ENCODE measurements at places on chromosomes 4 and X.

- peak; percentile 18 for DNase-seq
Measured at GRCh38 chrX:143633461-143634308, 2.2 kb downstream of the SLITRK4 start.

GRCh38 chr4:139785356-139785755 lies 119.7 kb downstream of the MGST2 start:
- no peak for DNase-seq

- DNase-seq = no peak
Measured at GRCh38 chr4:27020603-27021002, 160.0 kb downstream of the STIM2 start.

DNA sequence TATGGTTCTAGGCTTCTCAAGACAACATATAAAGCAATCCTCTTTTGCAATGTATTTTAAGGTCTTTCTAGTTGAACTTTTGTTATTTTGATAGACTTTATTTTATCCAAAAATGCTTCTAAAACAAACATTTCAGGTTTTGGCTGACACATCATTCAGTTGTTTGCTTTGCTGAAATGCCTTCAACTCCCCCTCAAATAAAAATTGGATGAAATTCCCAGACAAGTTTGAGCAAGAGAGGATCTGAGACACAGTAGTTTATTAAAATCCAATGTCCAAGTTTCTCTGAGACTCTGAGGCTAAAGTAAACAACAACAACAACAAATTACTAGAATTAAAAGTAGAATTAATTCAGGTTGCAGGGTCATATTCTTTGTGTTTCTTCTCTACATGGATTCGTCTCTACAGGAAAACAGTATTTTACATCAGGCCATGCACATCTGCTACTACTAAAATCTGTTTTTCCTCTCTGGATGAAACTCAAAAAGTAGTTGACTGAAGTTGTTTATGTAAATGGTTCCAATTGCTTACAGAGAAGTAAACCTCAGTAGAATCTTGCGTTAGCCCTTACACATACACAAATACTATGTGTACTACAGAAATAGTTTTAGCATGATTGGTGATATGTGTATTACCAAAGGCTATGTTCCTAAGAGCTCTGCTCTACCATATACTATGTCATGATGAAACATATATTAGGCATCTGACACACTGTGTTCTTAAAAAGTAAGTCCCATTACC lies 64.9 kb downstream of the PRSS12 start:
- DNase-seq = no peak

DNA sequence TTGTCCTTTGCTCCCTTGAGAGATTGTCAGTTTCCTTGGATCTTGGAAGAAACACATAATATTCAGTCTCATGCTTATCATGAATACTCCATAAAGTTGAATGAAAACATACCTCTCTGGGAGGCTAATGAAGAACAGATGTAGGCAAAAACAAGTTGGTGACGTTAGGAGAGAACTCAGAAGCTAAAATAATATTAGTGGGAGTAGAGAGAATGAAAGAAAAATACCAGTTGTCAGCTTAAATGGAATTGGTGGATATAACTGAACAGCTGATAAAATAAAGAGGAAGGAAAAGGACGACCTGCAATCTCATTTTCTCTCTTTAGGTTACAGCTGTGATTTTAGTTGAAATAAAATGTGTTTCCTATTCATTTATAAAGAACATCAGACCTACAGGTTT lies 124.8 kb downstream of the SNCA start:
- DNase-seq = no peak

GRCh38 chrX:17596061-17596460 lies 141.2 kb upstream of the SCML1 start:
- no peak for DNase-seq

DNA sequence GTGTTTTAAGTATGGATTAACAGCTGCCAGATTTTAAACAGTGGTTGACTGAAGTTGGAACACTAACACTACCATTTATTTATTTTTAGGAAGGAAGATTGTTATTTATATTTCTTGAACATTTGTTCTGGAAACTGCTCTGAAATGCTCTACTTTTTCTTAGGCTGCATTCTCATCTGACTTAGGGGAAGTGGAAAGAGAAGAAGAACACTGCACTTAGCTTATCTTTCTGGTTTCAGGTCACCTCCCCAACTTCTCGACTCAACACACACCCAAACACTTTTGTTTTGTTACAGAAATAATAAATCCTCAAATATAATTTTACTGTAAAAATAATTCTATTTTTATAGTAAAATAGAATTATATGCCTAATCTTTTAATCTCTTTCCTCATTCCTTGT lies 18.6 kb downstream of the BLTP1 start:
- no peak for DNase-seq

DNA sequence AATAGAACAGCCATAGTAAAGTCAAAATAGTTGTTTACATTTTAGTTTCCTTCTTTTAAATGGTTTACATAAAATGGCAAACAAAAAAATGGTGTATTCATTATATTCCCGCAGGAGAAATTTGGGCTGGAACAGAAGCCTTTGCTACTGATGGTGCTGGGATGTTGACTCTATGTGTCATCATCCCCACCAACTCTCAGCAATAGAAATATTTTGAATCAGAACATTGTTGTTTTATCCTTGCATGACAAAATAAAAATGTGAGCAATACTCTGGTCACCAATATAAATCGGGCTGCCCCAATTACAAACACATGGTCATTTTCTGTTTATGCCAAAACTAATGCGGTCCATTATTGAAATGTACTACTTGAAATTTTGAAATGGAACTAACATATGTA lies 1131.6 kb upstream of the PCDH7 start:
- DNase-seq = no peak

GRCh38 chr4:107654694-107655093 lies 65.3 kb downstream of the PAPSS1 start:
- DNase-seq = peak; percentile 8

- no peak for DNase-seq
Measured at GRCh38 chr4:147913137-147913536, 181.2 kb downstream of the ARHGAP10 start.

DNA sequence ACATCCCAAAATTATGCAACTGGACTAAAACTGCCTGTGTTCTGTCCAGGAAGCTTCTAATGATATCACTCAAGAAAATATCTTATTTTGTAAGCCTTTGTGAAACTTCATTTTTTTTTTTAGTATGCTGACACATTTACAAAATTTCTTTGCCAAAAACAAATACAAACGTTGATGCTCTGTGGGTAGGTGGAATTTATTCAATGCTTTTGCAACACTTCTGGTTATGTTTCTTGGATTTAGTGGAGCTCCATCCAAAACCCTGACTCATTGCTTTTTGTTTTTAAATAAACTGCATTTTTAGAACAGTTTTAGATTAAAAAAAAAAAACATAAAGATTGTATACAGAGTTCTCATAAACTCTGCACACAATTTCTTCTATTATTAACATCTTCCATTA lies 250.9 kb upstream of the MAOA start:
- no peak for DNase-seq

DNA sequence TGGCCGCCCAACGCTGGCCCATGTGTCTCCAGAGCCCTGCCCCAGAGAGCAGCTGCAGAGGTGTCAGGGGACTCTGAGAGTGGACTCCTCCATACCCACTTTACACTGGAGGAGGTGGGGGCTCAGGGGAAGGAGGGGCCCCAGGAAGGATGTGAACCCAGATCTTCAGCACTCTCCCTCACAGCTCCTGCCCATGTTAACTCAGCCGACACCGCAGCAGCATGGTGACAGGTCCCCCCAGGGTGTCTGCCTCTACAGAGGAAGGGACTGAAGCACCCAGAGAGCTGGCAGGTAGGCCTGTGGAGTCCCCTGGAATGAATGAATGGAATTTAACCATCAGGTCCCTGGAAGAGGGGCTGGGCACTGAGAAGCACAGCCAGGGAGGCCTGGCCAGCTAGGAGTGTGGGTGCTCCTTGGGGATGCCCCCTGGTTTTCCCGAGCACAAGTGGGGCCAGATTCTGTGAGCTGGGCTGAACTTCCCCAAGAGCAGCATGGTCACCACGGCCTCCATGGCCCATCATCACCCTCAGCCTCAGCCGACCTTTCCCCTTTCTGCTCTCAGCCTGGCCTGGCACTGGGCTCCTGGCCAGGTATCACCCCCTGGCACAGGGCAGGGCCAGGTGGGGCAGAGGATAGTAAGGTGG lies 21.9 kb downstream of the SH3BP2 start:
- no peak for DNase-seq

- no peak for DNase-seq
Measured at GRCh38 chrX:104041003-104041402, 1.2 kb downstream of the H2BW2 start.

DNA sequence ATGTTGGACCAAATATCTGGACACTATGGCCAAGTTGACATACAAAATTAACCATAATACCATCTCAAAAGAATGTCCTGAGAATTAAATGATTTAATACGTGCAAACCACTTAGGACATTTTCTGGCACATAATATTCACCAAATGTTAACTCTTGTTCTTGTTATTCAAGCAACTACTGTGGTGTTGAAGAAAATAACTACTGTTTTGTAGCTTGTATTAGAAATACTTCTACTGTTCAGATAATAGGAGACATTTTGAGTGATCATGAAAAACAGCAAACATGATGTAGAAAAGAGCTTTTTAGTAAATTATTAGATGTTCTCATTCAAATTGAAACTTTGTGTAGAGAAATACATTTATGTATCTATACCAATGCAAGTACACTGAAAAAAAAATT lies 140.7 kb upstream of the SMIM31 start:
- no peak for DNase-seq

DNA sequence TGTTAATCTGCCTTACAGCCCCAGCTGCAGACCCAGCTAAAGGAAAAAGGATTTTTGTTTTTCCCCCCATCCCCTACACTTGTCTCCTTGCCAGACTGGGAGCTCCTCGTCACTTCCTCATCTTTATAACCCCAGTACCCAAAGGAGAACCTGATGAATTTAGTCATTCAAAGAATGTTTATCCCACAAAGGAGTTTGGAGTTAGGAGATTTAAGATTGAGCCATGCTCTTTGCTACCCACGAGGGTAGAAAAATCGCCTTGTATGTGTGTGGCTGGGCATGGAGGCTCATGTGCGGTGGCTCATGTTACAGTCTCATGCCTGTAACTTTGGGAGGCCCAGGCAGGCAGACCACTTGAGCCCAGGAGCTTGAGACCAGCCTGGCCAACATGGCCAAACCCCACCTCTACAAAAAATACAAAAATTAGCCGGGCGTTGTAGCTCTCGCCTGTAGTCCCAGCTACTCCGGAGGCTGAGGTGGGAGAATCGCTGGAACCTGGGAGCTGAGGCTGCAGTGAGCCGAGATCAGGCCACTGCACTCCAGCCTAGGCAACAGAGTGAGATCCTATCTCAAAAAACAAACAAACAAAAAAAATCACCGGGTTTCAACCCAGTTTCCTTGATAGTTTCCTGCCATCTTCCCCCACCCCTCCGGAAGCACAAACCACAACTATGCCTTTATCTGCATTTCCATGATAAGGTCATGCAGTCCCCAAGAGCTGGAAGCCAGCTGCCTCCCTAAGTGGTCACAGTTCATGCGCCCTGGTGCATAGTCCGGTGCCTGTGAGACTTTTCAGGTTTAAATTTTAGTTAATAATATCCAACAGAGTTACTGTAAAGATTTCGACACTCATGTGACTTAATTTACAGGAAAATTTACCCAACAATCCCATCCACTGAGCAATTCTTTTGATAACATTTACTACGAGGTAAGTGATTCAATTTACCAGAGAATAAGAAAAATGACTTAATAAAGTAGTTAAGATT lies 1.5 kb downstream of the CFAP97 start:
- no peak for DNase-seq

DNA sequence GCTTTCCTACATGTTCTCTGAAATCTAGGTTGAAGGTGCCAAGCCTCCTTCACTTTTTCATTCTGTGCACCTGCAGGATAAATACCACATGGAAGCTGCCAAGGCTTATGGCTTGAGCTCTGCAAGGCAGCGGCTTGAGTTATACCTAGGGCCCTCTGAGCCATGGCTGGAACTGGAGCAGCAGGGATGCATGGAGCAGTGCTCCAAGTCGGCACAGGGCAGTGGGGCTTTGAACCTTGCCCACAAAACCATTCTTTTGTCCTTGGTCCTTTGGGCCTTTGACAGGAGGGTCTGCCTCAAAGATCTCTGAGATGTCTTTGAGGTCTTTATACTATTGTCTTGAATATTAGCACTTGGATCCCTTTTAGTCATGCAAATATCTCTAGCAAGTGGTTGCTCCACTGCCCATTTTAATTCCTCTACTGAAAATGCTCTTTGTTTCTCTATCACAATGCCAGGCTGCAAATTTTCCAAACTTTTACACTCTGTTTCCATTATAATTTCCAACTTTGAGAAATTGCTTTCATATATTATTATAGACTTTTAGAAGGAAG lies 536.2 kb upstream of the KLHL4 start:
- no peak for DNase-seq

GRCh38 chrX:152138388-152138784 lies at the start of gene MAGEA10:
Gene MAGEA10, minus strand, starts transcription at chrX:152138577. Its CDS starts 2,957 bp downstream, at chrX:152135620.
- no peak for DNase-seq

DNA sequence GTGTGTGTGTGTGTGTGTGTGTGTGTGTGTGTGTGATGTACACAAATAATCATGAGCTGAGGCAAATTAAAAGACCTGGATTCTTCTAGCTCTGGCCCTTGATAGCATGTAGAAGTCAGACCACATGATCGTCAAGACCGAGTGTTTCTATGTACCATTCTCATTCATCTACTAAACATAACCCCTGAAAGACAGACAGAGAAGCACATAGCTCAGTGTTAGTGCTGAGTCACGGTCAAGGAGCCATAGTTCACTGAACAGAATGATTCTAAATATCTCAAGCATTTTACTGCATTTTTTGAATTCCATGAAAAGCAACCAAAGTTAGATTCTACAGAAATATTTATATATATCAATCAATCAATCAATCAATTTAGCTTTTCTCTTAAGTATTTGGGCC lies 412.3 kb upstream of the CXorf51A start:
- no peak for DNase-seq

GRCh38 chr4:148258535-148258934 lies 183.7 kb downstream of the NR3C2 start:
- no peak for DNase-seq

DNA sequence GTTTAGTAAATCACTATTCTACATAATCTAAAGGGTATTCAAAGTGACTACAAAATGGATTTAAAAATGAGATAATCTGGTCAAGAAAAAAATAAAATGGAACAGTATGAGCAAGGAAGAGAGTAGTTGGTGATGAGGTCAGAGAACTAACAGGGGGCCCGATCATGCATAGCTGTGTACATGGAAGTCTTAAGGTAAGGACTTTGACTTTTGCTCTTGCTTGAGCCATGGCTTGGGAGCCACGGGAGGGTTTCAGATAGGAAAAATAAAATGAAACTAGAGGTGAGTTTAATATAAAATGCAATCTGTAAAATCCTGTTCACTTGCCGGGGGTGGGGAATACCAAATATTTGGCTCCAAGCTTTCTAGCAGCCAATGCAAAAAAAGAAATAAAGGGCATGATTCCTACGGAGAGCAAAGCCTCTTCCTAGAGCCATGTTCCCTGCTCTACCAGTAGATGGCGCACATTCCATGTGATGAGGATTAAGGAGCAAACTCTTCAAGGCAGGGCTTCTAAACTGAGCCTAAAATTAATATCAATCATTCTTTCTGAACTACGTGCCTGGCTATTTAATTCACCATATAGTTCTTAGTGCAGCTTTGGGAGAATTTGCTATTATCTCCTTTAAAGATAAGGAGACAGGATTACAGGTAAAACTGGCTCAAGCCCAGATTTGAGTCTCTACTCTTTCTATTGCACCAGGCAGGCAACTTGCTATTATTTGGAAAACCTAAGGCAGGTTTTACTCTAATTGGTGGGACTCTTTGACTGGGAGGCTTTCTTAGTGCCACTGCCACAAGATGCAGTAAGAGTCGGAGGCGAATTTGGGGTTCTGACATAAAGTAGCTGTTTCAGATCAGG lies 6.8 kb upstream of the CLCN5 start:
- peak; percentile 32 for DNase-seq

- DNase-seq = no peak
Measured at GRCh38 chr4:69649629-69650028, 3.4 kb downstream of the UGT2A1 start.

Measured in neuronal stem cell (in vitro differentiated cells).